ENCODE measurements at places on chromosomes 13 and 19.

GRCh38 chr13:46288570-46289259, 77.0 kb downstream of the LRRC63 start:
- DNase-seq: no peak

DNA sequence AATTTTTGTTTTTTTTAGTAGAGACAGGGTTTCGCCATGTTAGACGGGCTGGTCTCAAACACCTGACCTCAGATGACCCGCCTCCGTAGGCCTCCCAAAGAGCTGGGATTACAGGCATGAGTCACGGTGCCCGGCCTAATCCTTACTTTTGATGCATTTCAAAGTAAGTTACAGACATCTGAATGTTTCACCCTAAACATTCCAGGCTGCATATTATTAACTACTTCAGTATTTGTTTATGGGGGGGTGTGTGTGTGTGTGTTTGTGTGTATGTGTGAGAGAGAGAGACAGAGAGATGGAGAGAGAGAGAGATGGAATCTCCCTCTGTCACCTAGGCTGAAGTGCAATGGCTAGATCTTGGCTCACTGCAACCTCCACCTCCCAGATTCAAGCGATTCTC, 13.1 kb downstream of the SULT2B1 start:
- no peak for DNase-seq

GRCh38 chr19:18771328-18772242, 19.5 kb downstream of the COMP start:
- DNase-seq: no peak

DNA sequence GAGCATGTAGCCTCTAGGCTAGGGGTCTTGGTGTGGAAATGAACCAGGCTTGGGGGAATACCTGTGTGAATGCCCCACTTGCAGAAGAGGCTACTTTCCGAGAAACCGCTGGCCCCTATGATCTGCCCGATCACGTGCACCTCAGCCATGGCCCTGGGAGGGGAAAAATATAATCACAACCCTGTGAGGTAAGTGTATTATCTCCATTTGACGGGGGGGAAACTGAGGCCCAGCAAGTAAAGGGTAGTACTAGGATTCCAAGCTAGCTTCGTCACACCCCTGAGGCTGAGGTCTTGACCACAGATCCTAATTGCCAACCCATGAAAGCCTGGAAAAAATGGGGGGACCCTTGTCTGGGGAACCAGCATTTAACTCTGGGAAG, 587 bp downstream of the B9D2 start:
- DNase-seq: no peak

DNA sequence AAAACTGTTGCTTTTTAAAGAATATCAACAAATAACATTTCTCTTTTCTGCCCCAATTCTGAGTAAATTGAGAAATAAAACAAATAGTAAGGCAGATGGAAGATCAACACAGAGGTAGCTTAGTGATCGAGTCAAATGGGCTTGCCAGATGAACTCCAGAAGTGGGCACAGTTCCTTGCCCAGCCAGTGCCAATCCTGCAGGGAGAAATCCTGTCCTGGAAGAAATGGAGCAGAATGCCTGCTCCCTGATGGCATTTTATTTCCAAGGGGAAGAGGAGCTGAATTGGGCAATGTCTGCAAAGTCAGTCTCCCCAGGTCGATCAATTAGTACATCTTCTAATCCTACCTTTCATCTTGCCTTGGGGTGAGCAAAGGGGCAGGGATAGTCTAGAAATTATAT, 225.3 kb downstream of the NHLRC3 start:
- no peak for DNase-seq

- no peak for DNase-seq
Observed at GRCh38 chr13:22848539-22849052, 332.2 kb upstream of the SGCG start.

- DNase-seq: peak; percentile 2
Observed at GRCh38 chr19:49217382-49217781, 59.8 kb downstream of the TRPM4 start.

GRCh38 chr13:107252428-107252827, 684.5 kb upstream of the ARGLU1 start:
- DNase-seq: no peak
